ENCODE measurements at places on chromosomes 7 and 10.

DNA sequence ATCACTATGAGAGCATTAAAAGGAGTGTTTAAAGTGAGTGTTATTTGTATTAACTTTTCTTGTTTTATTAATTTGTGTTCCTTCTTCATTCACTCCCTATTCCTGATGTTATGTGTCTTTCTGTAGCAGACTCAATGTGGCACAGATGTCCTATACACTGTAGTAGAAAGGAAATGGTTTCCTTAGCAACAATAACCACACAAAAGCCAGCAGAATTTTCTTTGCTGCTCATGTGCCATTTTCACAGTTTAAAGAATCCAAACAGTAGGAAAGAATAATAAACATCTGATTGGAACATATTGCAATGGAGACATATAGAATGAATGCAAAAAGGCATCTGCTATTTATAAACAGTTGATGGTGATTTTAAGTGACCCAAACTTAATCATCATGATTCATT lies 763.6 kb downstream of the PHTF2 start:
- no peaks in the 10 kb centered on the region for H3K4me1 ChIP-seq
- H3K4me3 ChIP-seq = no peak overlapping the region
- no peaks in the 10 kb centered on the region for H3K36me3 ChIP-seq
- H3K27ac ChIP-seq = no peak overlapping the region

DNA sequence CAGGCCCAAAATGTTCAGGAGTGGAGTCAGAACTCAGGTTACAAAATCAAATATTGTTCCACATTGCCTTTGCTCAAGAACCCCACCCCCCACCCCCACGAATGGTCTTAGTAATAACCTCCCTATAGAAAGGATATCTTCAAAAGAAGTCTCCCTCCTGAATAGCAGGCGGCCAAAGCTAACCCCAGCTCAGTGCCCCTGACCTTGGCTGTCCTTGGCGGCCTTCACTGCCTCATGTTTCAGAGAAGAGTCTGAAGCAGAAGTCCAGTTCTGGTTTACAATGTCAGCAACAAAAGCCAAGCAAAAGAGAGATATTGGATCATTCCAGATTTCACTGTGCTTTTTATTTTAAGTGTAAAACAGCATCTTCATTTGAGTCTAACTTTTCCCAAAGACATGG lies 476.5 kb upstream of the NRP1 start:
- no peak overlapping the region for H3K4me3 ChIP-seq
- no peaks in the 10 kb centered on the region for H3K36me3 ChIP-seq
- no peaks in the 10 kb centered on the region for H3K4me1 ChIP-seq
- no peaks in the 10 kb centered on the region for H3K27me3 ChIP-seq
- no peak overlapping the region for H3K27ac ChIP-seq

- H3K4me3 ChIP-seq = no peak within 1 kb of the TSS
- H3K4me1 ChIP-seq = peaks cover 7% of the 10 kb centered on the region
- no peak within 1 kb of the TSS for H3K27ac ChIP-seq
- DNase-seq = no peak
Observed at GRCh38 chr10:18140149-18140956, at the start of gene CACNB2. TSS of gene CACNB2 (plus strand) at chr10:18140424.

DNA sequence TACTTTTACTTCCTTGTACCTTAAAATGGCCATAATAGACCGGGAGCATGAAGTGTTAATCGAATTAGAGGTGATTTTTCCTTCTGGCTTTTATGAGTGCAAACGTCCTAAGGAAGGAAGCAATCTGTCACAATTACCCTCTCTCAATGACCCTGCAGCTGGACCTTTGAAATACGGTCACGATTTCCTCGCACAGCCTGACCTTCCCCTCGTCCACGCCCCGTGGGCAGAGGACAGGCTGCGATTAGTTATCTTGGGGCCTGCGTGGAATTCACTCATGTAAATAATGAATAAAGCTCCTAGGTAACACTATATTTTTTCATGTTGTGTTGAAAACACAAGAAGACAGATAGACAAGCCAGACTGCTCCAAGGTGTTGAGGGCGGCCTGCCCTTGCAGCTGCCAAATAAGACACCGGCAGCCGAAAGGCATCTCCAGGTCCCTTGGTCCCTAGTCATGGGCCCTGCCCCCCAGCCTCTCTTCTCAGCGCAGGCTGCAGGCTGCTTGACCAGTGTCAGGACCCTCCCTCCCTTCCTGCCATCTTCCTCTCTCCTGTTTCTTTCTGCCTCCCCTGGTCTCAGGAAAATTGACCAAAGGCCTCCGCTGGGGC lies 199.9 kb downstream of the TCERG1L start:
- H3K27ac ChIP-seq = no peak overlapping the region
- H3K27me3 ChIP-seq = no peaks in the 10 kb centered on the region
- no peaks in the 10 kb centered on the region for H3K36me3 ChIP-seq
- no peak overlapping the region for H3K4me3 ChIP-seq
- no peaks in the 10 kb centered on the region for H3K4me1 ChIP-seq

DNA sequence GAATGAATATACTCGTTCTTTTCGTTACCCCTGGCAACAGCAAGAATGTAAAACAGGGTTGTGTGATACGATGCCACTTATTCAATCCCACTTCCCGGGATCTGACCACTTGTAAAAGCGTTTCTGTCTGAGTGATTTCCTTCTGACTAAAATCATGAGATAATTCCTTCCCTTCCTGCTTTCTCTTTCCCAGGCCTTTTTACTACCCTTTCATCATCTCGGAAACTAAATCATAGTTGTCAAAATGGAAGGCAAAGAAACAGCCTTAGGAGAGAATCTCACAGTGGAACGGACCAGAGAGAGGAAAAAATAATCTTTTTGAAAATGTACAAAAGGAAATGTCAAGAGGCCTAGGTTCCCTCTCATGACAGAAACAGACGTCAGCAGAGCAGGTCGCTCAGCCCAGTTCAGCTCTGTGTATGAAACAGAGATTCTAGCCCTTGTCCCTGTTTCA lies 29.8 kb downstream of the DIP2C start:
- H3K27me3 ChIP-seq = no peaks in the 10 kb centered on the region
- no peak overlapping the region for H3K4me3 ChIP-seq
- no peak overlapping the region for H3K27ac ChIP-seq

- H3K27ac ChIP-seq = no peak overlapping the region
- H3K4me3 ChIP-seq = no peak overlapping the region
- H3K36me3 ChIP-seq = no peaks in the 10 kb centered on the region
- no peaks in the 10 kb centered on the region for H3K27me3 ChIP-seq
Observed at GRCh38 chr7:26090927-26091519, 61.0 kb upstream of the NFE2L3 start.

DNA sequence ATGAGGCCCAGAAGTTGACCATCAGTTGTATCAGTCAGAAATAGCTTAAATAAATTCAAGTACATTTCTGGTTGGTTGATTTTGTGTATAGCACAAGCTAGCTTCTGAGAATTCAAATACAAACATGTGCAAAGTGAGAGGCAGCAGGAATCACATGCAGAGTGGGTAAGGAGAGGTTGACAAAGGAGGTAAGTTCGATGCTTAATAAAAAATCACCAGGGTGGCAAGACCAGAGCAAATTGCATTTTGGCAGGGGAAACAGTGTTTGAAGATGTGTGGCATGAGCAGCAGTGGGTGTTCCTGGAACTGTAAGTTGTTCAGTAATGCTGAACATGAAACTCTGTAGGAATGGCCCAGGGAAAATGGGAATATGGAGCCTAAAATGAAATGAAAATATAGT lies 52.6 kb downstream of the GNAI1 start:
- no peaks in the 10 kb centered on the region for H3K36me3 ChIP-seq
- H3K4me1 ChIP-seq = no peaks in the 10 kb centered on the region
- H3K4me3 ChIP-seq = no peak overlapping the region
- no peaks in the 10 kb centered on the region for H3K27me3 ChIP-seq

GRCh38 chr7:85167636-85168035 lies 19.2 kb downstream of the SEMA3D start:
- DNase-seq = no peak
- no peaks in the 10 kb centered on the region for H3K36me3 ChIP-seq
- no peaks in the 10 kb centered on the region for H3K4me1 ChIP-seq
- H3K27me3 ChIP-seq = no peaks in the 10 kb centered on the region

DNA sequence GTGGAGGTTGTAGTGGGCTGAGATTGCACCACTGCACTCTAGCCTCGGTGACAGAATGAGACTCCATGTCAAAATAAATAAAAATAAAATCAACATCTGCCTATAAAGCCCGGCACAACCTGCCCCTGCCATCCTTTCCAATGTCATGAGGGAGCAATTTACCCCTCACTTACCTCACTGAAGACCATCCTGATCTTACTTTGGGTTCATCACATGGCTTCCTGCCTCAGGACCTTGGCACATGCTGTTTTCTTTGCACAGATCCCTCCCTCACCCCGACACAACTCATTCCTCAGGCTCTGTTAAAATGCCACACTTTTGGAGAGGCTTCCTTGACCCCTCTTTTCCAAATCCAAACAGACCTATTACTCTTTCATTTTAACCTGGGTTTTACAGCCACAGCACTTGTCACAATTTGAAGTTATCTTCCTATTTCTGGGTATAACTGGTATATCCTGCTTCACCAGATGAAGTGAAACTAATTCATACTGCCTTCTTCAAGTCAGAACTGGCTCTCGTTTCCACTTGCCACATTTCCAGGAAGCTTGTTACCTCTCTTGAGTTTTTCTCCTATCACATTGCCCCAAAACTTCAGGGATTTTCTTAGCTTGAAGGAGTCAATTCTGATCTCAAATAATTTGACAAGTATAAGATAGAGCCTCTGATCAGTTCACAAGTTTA lies 69.3 kb upstream of the PARD3 start:
- H3K4me3 ChIP-seq = no peak overlapping the region
- H3K4me1 ChIP-seq = no peaks in the 10 kb centered on the region
- DNase-seq = no peak
- H3K27ac ChIP-seq = no peak overlapping the region
- no peaks in the 10 kb centered on the region for H3K27me3 ChIP-seq
- no peaks in the 10 kb centered on the region for H3K36me3 ChIP-seq

- H3K36me3 ChIP-seq = no peaks in the 10 kb centered on the region
- DNase-seq = no peak
- H3K4me1 ChIP-seq = no peaks in the 10 kb centered on the region
- no peak overlapping the region for H3K27ac ChIP-seq
Observed at GRCh38 chr7:96899108-96899507, 106.2 kb upstream of the DLX6 start.

DNA sequence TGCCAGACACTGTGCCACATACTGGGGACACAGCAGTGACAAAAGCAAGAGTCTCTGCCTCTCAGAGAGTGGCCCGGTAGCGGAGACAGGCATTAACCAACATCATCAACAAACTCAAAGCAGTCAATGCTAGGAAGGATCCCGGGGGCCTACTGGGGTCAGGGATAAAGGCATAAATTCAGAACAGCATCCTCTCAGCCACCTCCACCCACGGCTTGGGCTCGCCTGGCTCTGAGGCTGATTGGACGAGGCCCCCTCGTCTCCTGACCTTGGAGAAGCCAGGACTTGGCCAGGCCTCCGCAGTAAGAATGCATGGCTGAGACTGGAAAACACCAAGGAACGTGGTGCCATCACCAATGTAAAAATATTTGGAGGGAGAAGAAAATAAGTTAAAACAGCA lies 102.1 kb downstream of the ARHGAP22 start:
- DNase-seq = no peak
- H3K4me1 ChIP-seq = peaks cover 34% of the 10 kb centered on the region
- H3K27ac ChIP-seq = no peak overlapping the region
- no peaks in the 10 kb centered on the region for H3K36me3 ChIP-seq

GRCh38 chr10:92407305-92408016 lies 116.5 kb downstream of the MARCHF5 start:
- no peak for DNase-seq
- H3K36me3 ChIP-seq = no peaks in the 10 kb centered on the region
- H3K4me3 ChIP-seq = no peak overlapping the region
- H3K4me1 ChIP-seq = peaks cover 4% of the 10 kb centered on the region
- H3K27ac ChIP-seq = no peak overlapping the region

DNA sequence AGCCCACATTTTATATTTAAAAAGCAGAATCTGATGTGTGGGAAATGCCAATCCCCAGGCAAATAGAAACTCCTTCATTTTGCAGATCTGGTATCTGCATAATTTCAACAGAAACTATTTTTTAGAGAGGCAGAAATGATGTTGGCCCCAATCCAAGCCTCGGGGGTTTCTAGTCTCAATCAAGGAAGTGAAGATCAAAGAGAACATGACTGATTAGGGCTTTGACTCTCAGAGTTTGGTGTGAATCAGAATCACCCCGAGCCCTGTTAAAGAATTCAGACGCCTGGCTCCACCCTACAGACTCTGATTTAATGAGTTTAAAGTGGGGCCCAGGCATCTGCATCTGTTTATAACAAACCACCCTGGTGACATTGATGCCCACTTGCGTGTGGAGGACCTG lies 36.7 kb upstream of the UBE2H start:
- no peaks in the 10 kb centered on the region for H3K27me3 ChIP-seq
- H3K36me3 ChIP-seq = no peaks in the 10 kb centered on the region
- H3K4me1 ChIP-seq = no peaks in the 10 kb centered on the region
- no peak for DNase-seq
- H3K4me3 ChIP-seq = no peak overlapping the region

DNA sequence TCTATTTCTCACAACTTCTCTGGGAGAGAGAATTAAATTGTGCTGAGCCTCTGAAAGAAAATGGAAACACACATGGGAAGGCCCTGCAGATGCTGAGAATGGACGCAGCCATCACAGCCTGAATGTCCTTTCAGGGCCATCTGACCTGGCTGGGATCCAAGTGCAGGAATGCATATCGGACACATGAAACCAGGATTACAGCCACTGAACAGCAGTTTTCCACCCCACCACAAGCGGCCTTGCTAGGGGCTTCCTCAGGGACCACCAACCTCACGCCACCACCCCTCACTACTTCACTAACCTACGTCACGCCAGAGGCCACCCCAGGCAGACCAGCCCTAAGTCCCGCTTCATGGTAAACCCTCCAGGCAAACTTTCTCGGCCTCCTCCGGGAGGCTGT lies 103.3 kb downstream of the DIP2C start:
- no peak for DNase-seq
- no peak overlapping the region for H3K4me3 ChIP-seq
- no peaks in the 10 kb centered on the region for H3K4me1 ChIP-seq

GRCh38 chr10:71975871-71976725 lies 11.9 kb downstream of the CHST3 start:
- DNase-seq = no peak
- no peak overlapping the region for H3K27ac ChIP-seq
- H3K4me3 ChIP-seq = no peak overlapping the region
- H3K36me3 ChIP-seq = no peaks in the 10 kb centered on the region

DNA sequence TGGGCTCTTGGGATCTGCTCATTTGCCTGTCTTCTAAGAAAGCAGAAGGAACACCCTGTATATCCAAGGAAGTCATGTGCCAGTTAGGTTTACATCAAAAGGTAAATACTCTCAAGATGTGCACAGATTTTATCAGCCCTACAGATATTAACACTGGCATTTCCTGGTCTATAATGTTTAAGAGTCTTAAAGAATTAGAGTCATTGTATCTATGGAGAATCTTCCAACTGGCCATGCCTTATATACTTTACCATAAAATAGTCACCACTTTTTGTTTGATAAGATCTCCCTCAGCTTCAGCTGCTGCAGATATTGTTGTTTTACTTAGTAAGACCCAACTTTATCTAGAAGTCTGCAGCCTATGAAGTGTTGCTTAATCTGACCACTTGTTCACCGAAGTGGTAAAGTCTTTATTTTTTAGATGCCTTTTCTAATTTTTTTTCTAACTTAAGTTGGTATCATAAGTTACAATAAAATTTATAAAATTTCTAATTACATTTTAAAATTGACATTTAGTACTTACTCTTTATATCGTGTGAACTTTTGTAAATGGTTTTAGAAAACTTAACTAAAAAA lies 58.5 kb downstream of the CPED1 start:
- no peaks in the 10 kb centered on the region for H3K36me3 ChIP-seq
- peaks cover 11% of the 10 kb centered on the region for H3K4me1 ChIP-seq
- H3K27ac ChIP-seq = no peak overlapping the region
- no peak overlapping the region for H3K4me3 ChIP-seq
- DNase-seq = no peak

GRCh38 chr7:81715984-81716588 lies 53.8 kb downstream of the HGF start:
- no peak overlapping the region for H3K4me3 ChIP-seq
- DNase-seq = no peak
- no peaks in the 10 kb centered on the region for H3K4me1 ChIP-seq
- H3K27ac ChIP-seq = no peak overlapping the region
- no peaks in the 10 kb centered on the region for H3K27me3 ChIP-seq
- peaks cover 58% of the 10 kb centered on the region for H3K36me3 ChIP-seq
